Progenitor cell of endocrine pancreas (in vitro differentiated cells): ENCODE measurements at places on chromosomes 5 and 9.

GRCh38 chr9:132586830-132587591 lies 4.6 kb downstream of the BARHL1 start:
- no peak for DNase-seq

- DNase-seq, result no peak
Observed at GRCh38 chr9:95626341-95626740, 109.6 kb upstream of the PTCH1 start.

- no peak for DNase-seq
Observed at GRCh38 chr5:168578006-168578405, 1.2 kb downstream of the PANK3 start.

- no peak for DNase-seq
Observed at GRCh38 chr5:41402845-41403244, 107.6 kb downstream of the PLCXD3 start.

DNA sequence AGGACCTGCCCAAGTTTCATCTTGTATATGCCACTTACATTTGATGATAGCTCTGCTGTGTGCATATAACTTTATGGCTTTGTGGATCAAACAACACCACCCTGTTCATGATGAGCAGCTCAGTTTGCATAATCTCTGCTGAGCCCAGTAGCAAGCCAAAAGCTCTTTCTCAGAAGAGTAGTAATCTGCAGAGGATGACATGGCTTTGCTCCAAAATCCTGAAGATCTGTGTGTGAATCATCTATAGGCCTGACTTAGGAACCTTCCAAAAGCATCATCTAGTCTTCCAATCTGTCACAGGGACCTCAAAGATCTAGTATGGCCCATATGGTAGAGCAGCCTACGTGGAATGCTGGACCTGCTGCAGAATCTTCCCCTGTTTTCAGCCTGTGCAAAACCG lies 394.6 kb downstream of the PSAT1 start:
- no peak for DNase-seq

DNA sequence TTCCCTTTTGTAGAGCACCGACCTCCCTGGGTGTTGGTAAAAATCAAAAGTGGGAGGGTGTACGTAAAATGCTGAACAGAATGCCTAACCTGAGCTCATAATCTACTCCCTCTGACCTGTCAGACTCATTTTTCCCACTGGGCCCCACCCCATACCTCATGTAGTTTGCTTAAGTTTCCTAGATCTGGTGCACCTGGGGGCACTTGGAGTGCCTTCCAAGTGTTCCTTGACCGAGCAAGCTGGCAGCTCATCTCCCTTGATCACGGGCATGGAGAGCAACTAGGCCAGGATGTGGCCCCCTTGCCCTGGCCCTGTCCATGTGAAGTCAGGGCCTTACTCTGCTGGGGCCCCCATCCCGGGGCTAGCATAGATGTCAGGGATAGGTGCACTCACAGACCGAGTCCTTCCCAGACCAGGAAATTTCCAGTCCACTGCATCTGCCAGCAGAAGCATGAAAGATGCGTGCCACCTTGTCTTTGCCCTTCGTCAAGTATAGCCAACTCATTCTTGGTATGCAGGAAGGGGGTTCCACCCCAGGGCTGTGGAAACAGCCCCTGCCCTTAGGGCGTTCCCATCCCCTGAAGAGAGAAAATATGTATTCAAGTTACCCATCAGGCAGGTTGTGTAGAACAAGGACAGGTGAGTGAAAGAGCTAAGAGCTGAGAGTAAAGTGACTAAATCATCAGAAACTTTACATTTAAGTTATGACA lies 41.9 kb downstream of the SLC22A5 start:
- DNase-seq, result no peak

GRCh38 chr5:18397891-18398290 lies 763.6 kb downstream of the TAF11L14 start:
- no peak for DNase-seq

GRCh38 chr9:89768650-89769071 lies 163.8 kb downstream of the GADD45G start:
- no peak for DNase-seq
